ENCODE measurements at places on chromosomes 4 and X.

- DNase-seq: no peak
These were observed 136.2 kb upstream of the BMPR1B start for GRCh38 chr4:94621491-94622080.

- DNase-seq: no peak
These were observed 6.7 kb upstream of the EIF4E start for GRCh38 chr4:98935633-98936032.

DNA sequence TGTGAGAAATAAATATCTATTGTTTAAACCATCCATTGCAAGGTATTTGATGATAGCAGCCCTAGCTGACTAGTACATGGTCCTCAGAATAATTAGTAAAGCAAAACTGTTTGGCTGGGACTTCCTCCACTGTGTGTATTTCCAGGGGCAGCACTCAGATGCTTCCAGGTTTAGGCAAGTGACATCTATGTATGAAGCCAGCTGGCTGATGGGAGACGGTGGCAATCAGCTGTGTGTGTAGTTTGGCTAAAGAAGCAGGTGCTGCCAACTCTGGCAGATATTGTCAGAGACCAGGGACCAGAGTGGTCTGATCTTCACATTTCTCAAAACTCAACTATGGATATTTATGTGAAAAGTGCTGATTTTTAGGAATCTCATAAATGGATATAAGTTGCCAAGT, 19.1 kb downstream of the HS3ST1 start:
- DNase-seq: no peak

DNA sequence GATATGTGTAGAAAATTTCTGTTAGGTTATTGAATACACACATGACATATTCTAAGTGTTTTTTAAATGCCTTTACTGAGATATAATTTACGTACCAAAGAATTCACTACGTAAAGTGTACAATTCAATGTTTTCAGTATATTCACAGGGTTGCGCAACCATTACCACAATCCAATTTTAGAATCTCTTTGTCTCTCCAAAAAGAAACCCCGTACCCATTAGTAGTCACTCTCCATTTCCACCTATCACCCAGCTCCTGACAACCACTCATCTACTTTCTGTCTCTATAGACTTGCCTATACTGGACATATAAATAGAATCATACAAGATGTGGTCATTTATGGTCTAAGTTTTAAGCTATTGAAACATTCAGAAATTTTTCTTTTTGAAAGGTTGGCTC, 53.0 kb upstream of the FBXW7 start:
- DNase-seq: no peak

- peak; percentile 82 for DNase-seq
These were observed 169.9 kb upstream of the AADAT start for GRCh38 chr4:170259631-170260153.

GRCh38 chr4:8247047-8247930, 22.3 kb upstream of the HTRA3 start:
- DNase-seq: no peak

GRCh38 chr4:72843466-72843865, 226.1 kb downstream of the COX18 start:
- no peak for DNase-seq

GRCh38 chr4:39613093-39613656, 25.5 kb downstream of the SMIM14 start:
- no peak for DNase-seq

DNA sequence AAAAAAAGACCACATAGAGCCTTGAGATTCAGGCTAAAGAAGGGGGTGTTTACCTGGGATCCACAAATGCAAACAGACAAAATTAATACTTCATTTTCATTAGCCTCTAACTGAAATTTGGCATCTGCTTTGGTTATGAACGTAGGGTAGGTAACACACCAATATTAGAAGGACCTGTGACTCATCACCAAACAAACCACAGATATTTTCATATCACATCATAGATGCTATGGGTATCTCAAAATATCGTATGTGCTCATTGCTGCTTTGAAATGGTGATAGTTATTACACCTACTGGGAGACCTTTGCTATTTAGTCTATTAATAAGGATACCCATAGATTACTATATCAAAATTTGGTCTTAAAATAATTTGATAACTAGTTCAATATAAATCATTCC, 180.6 kb upstream of the MAP3K15 start:
- no peak for DNase-seq

GRCh38 chr4:42083816-42084215, 68.6 kb downstream of the BEND4 start:
- no peak for DNase-seq

GRCh38 chrX:107537815-107538214, 88.4 kb downstream of the FRMPD3 start:
- no peak for DNase-seq

DNA sequence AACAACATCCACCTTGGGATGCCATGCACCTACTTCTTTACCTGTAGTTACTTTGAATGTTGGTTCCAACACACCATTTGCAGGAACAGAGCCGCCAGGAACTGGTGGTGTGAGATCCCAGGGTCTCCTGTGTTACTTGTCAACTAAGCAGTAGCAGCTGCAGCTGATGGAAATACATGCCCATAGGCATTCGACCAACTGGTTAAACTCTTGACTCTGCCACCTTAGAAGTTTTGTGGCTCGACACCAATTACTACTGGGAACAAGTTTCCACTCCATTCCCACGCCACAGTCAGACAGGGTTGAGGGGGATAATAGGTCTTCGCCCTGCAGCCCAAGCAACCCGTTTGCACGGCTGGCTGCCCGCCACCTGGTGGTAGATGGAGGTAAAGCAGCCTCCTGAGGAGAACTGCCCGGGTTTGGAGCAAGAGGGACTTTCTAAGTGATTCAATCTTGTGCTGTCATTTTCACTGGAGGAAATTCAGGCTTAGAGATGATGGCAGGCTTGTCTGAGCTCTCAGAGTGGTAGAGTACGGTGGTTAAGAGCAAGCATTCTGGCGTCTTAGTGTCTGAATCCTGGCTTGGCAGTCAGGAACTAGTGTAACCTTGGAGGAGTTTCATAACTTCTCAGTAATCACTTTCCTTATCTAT, 119.1 kb upstream of the TRIM2 start:
- peak; percentile 88 for DNase-seq

- no peak for DNase-seq
These were observed 42.2 kb upstream of the HGFAC start for GRCh38 chr4:3399277-3400194.

GRCh38 chr4:141347684-141348083, 127.0 kb downstream of the ZNF330 start:
- no peak for DNase-seq

- no peak for DNase-seq
These were observed 86.8 kb downstream of the SH2D1A start for GRCh38 chrX:124433186-124433585.

- no peak for DNase-seq
These were observed 106.4 kb upstream of the SCOC start for GRCh38 chr4:140266958-140267568.

- DNase-seq: no peak
These were observed 71.6 kb downstream of the RASL11B start for GRCh38 chr4:52933738-52934137.

DNA sequence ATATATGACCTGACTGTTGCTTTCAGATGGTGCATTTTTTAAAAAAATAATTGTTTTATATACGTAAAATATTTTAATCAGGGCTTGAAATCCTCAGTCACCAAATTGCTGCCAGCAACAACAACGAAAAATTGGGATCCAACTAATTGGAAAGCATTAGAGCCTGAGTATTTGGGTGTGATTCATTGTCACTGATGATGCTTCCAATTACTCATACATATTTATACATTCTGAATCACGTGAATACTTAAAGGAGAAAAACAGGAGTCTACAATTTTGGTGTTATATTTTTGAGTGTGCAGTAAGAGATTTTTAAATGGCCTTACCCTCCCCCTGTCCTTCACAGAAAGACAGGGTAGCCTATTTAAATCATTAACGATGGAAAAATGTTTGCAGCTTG, 765.6 kb upstream of the TENM3 start:
- no peak for DNase-seq

- no peak for DNase-seq
These were observed 4.7 kb downstream of the ZXDB start for GRCh38 chrX:57596516-57596915.

GRCh38 chr4:1250527-1250812, 1.5 kb upstream of the CTBP1 start:
- DNase-seq: no peak

DNA sequence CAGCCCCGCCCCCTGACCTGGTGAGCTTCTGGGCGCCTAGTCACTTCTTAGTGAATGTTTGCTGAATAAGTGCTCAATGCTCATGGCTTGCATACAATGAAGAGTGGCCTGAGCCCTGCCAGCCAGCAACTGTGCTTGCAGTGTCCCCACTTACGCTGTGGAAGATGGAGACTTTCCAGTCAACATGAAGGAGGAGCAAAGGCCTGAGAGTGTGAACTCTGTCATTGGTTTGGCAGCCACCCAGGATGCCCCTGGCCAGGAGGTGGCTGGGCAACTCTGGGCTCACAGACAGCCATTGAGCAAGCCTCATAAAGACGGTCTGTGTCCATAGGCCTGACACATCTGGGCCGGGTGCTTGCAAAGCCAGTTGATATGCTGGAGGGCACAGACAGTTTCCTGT, 72.1 kb upstream of the MAMLD1 start:
- DNase-seq: no peak

DNA sequence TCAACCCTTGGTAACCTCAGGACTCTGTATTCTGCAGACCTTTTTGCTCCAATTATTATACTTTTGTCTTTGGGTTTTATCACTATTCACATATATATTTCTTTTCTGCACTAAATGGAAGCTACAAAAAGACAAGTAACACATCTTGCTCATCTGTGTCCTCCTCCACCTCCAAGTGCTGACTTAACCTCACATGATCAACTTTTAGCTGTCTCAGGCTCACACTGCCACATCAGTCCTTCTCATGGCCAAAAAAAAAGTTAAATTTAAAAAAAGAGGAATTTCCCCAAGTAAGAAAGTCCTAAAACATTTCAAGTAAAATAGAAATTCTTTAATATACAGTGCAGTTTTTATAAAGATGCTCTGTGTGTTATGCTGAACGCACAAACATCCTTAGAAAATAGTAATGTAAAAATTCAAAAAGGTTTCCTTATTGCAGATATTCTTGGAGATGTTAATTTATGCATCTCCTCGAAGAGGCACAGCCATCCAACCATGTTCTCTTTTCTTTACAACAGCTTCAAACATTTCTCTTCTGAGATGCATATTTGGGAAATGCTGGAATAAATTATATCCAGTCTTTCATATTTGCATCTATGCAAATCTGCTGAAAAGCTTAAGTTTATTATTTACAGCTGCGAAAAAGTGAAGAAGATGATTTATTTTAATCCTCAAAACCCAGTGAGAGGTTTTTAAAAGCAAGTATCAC, 37.6 kb downstream of the ARAP2 start:
- DNase-seq: no peak

DNA sequence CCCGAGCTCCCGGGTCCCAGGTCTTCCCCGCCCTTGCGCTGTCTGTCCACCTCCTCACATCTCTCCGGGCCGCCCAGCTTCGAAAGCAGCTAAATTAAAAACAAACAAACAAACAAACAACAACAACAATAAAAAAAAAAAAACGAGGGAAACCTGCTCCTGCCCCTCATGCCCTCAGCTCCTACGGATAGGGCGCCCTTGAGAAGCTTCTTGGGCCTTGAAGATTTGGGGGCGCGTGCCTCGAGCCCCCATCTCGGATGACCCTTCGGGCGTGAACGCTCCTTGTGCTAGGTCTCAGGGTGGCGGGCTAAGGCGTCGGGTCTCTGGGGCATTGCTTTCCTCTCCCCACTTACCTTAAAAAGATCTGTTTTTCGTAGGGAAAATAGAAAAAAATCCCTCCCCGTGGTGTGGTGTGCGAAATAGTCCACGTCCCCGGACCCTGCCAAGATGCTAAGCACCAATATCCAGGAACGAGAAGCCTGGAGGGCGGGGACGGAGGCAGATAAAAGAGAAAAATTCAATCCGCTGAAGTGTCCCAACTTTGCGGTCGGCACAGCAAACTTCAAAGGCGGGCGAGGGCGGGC, 603 bp downstream of the NDNF start:
- no peak for DNase-seq

DNA sequence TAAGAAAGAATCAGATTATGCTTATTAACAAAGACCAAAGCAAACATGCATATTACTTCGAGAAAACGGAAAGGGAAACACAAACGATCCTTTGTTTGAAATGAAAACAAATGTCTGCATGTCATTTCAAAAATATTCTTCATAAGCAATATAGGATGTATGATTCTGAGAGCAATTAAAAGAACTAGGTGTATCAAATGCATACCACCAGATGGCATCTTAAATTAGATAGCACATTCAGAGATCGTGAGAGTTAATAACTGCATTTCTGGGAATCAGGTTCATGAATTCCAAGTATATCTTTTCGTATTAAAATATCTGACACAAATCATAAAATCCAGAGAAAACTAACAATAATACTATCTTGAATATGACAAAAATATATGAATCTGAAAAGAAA, 159.5 kb downstream of the PPP3CA start:
- DNase-seq: no peak

DNA sequence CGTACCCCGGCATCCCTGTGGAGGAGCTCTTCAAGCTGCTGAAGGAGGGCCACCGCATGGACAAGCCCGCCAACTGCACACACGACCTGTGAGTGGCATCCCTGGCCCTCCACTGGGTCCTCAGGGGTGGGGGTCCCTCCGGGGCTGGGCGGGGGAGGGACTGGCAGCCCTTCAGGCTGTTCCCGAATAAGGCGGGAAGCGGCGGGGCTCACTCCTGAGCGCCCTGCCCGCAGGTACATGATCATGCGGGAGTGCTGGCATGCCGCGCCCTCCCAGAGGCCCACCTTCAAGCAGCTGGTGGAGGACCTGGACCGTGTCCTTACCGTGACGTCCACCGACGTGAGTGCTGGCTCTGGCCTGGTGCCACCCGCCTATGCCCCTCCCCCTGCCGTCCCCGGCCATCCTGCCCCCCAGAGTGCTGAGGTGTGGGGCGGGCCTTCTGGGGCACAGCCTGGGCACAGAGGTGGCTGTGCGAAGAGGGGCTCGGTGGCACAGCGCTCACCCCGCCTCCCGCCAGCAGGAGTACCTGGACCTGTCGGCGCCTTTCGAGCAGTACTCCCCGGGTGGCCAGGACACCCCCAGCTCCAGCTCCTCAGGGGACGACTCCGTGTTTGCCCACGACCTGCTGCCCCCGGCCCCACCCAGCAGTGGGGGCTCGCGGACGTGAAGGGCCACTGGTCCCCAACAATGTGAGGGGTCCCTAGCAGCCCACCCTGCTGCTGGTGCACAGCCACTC, 13.7 kb downstream of the FGFR3 start:
- no peak for DNase-seq

DNA sequence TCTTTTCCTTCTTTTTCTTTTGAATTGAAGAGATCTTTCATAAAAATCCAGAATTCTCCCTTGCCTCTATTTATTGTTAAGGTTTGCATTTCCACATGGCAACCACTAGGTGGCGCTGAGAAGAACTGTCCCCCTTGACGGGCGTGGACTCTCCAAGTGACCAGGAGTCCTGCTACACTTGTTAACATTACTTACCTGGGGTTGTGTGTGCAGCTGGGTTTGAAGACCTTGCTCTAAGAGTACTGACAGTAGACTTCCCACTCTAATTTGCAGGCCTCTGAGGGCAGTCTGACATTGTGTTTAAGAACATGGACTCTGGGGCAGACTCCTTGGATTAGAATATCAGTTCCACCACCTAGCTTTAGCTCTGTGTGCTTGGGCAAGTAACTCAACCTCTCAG, 52.8 kb downstream of the GPRIN3 start:
- DNase-seq: no peak

- no peak for DNase-seq
These were observed 1.0 kb upstream of the RFC1 start for GRCh38 chr4:39367166-39367565.
